T-helper 2 cell treated with Interferon-gamma antibody and Interleukin-4, amounts not matched to agents 5 μg/mL and 100 μg/mL, for 36 hours (primary cell): ENCODE measurements at places on chromosomes 12 and 14.

DNA sequence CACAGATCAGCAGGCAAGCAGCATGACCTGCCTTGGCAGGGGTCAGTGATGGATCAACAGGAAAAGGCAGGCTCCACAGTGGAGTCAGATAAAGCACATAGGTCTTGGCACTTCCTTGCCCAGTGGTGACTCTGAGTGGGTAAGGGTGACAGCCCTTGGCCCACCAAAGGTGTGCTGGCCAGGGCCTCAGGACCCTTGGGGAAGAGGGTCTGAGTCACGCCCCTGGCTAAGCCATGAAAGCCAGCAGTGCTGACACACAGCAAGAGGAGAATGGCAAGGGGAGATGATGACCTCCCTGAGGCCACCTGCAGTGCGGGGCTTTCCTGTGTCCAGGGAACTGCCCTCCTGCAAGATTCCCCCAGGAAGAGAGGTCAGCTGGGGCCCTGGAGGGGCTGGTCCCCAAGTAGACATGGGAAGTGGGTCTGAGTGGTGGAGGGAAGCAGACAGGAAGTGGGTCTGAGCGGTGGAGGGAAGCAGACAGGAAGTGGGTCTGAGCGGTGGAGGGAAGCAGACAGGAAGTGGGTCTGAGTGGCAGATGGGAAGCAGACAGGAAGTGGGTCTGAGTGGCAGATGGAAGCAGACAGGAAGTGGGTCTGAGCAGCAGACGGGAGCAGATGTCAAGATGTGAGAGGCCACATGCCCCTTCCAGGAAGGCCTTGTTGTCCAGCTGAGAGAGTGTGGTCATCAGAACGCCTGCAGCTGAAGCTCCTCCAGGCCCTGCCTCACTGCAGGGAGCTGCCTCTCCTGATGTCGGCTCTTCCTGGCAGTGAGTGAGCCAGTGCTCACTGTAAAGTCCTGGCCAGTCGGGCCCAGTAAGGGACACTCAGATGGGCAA, 34.8 kb downstream of the DIO3 start:
- peak; percentile 14 for DNase-seq

- no peak for DNase-seq
These were observed 96.1 kb downstream of the TSHR start for GRCh38 chr14:81051547-81051946.

GRCh38 chr14:73752297-73752992, 38.3 kb upstream of the PNMA1 start:
- no peak for DNase-seq

DNA sequence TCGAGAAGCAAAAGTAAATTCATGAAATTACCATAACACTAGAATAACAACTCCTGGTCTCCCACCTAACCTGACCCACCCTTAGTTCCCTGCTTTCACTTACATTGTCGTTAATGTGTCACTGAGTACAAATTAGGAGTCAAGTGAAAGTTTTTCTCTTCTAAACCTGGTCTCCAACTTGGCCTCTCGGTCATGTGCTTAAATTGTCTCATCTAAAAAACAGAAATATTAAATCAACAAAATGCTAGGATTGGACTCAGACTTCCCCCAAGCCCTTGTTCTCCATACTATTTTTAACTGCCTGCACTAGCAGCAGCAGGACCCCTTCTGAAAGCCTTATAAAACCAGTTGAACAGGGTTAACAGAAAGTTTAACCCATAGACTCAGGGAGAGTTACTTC, 1.8 kb upstream of the BTG1 start:
- no peak for DNase-seq

GRCh38 chr14:20019257-20019865, at the start of gene OR4K14:
Gene OR4K14 (minus strand): TSS chr14:20019307. CDS start chr14:20015193, 4,114 bp downstream.
- no peak for DNase-seq

- DNase-seq, result no peak
These were observed 786 bp downstream of the RHEBL1 start for GRCh38 chr12:49068879-49069506.
